ENCODE measurements at places on chromosomes 1 and 21.
A peak's percentile ranks its signal among the peaks of the same experiment; 100 is the strongest.

GRCh38 chr1:77673716-77674355 lies 8.6 kb downstream of the ZZZ3 start:
- DNase-seq = no peak

DNA sequence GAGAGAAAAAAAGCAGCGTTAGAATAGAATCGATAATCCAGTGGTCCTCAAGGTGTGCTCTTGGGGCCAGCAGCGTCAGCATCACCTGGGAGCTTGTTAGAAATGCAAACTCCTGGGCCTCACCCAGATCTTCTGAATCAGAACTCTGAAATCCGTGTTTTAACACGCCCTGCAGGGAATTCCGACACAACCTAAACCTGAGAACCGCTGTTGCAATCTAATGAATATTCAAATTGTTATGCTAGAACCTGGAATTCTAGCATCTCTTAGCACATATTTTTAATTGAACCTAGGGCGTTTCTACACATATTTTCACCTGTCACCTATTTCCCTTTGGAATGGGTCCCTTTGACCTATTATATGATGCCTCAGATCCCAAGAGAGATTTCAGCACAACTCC lies 175.7 kb downstream of the PSMG1 start:
- no peak for DNase-seq

GRCh38 chr1:167722152-167722869 lies 529 bp downstream of the MPZL1 start:
- DNase-seq = peak; percentile 5

DNA sequence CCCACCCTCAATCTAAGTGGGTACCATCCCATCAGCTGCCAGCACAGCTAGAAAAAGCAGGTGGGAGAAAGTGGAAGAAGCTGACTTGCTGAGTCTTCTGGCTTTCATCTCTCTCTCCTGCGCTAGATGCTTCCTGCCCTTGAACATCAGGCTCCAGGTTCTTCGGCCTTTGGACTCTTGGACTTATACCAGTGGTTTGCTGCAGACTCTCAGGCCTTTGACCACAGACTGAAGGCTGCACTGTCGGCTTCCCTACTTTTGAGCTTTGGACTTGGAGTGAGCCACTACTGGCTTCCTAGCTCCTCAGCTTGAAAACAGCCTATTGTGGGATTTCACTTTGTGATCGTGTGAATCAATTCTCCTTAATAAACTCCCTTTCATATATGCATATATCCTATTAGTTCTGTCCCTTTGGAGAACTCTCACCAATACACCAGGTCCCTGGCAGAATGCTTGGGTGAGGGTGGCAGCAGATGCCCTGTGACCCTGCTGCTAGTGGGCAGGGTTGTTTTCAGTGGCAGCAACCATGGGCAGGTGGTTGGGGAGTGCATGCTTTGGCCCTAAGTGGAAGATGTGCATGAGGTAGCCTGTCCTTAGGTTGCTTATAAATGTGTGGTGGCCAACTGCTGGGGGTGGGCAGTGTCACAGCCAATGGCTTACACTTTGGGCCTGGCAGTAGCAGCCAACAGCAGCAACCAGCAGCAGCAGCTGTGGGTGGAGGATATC lies 10.8 kb upstream of the ADAM30 start:
- no peak for DNase-seq

DNA sequence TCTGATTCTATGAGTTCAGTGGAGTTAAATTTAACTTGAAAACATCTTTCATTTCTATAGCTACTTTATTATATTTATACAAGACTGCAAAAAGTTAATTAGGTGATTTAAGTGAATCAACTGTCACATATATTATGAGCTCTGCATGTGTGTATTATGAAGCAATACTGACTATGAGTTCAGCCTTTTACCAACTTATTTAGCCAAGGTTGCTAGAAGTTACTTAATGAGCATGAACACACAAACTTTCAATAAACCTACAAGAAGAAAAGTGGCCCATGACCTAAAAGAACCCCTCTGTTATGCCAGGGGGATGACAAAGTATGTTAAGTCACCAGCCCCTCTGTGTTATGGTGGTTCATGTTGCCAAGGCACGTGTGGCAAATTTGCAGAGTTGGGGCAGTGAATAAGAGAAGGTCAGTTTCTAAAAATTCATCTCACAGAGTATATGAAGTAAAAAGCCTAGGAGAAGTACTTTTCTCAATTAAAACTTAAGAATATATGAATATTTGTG lies 86.7 kb upstream of the LYPLAL1 start:
- no peak for DNase-seq

GRCh38 chr1:81617308-81617967 lies 183.3 kb upstream of the ADGRL2 start:
- DNase-seq = no peak

DNA sequence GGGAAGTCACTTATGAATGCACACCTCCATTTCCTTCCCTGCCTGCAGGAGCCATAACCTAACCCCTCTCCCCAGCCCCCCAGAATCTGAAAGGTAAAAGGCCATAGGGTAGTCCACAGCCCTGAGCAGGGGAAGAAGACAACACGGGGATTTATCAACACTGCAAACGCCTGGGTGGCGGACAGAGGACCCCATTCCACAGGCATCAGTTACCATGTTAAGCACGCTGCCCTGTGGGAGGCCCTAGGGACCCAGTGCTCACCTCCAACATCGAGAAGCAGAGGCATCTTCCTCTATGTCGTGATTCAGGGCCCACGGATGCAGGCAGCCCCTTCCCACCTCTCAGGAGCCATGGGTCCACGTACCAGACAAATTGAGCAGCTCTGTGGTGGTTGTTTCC lies 523.8 kb downstream of the MATN1 start:
- DNase-seq = no peak

DNA sequence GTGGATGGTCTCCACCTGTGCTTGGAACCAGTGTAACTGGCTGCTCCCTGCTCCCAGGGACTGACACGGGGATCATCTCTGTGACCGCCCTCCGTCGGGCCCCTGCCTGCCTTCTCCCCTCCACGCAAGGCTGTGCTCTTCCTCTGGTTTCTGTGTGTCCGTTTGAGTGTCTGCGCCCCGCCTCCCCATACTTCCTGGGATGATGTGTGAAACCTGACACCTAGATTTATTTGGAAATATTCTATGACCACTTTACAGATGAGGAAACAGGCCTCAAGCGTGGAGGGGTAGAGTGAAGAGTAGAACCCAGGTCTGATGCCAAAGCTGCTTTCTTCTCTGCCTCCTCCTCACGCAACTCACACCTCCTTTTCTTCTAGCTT lies 24.3 kb downstream of the LDLRAP1 start:
- DNase-seq = no peak

- DNase-seq = no peak
Measured at GRCh38 chr21:46352164-46352515, 28.2 kb downstream of the PCNT start.

GRCh38 chr21:38321568-38321967 lies 64.8 kb downstream of the KCNJ15 start:
- no peak for DNase-seq

- DNase-seq = no peak
Measured at GRCh38 chr1:209772126-209772525, 12.2 kb downstream of the C1orf74 start.

- no peak for DNase-seq
Measured at GRCh38 chr1:16907870-16908758, 12.3 kb downstream of the RNU1-2 start.

Data from activated T-helper 9 cell treated with anti-CD3 and anti-CD28 coated beads, Interleukin-2, amount 50 U/mL, for 16 hours (primary cell).